ENCODE measurements at places on chromosomes 11 and 22.
A peak's percentile ranks its signal among the peaks of the same experiment; 100 is the strongest.

GRCh38 chr11:83285151-83285770, 906 bp downstream of the CCDC90B start:
- no peak for DNase-seq

DNA sequence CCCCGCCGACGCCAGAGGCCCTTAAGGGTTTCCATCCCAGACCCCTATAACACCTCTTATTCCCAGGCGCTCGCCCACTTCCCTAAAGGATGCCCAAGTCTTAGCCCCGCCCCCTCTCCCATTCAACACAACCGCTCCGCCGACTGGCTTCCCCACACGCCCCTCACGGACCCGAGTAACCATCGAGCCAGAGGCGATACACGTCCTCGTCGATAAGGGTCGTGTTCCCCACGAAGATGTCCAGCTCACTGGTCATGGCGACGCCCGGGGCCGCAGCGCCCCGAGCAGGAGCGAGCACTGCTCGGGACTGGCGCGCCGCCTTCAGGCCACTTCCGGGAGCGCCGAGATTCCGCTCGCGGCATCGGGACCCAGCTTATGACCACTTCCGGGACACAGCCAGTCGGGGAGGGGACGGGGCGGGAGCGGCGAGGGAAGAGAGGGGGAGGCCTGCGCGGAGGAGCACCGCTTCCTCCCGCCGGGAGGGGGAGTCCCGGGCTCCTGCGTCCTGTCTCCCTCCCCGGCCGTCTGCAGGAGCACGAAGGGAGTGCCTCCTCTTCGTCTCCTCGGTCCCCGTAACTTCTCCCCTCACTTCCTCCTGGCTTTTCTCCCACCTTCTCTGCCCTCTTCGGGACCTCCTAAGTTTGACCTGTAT, at the start of gene FIBP:
Gene FIBP (minus strand): TSS at position 309 of the 652 bp plus-strand sequence. CDS start 53 bp downstream, at position 256.
- peak; percentile 96 for DNase-seq

DNA sequence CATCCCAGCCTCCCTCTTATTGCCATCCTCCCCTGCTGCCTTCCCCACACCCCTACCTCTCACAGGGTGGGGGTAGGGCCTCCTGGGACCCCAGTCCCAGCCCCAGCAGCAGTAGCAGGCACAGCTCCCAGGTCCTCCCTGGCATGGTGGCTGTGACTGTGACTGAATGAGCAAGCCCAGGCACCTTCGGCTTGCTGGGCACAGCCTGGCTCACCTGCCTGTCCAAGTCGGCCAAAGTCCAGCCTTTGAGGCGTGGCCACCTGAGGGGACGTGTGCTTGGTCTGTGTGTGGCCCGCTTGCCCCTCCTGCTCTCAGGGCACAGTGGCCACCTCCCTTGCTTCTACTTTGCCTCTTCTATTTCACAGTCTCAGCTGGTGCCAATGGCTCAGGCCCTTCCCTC, at the start of gene TREH:
Gene TREH (minus strand): TSS at position 168 of the 400 bp plus-strand sequence. CDS start 23 bp downstream, at position 145.
- DNase-seq, result no peak

GRCh38 chr11:36672815-36673450, 74.9 kb upstream of the RAG2 start:
- peak; percentile 17 for DNase-seq

DNA sequence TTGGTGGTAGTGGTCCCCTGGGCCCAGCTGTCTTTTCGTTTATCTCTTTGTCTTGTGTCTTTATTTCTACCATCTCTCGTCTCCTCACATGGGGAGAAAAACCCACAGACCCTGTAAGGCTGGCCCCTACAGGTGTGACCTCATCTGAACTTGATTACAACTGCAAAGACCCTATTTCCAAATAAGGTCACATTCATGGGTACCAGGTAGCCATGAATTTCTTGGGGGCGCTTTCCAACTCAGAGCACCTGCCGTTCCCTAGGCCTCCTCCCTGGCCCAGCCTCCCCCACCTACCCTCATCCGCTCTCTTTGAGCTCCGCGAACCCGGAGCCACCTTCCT, 14.0 kb upstream of the RRP7A start:
- no peak for DNase-seq

- no peak for DNase-seq
Observed at GRCh38 chr22:42344361-42344905, 74.0 kb upstream of the TCF20 start.

- no peak for DNase-seq
Observed at GRCh38 chr11:65492637-65493366, 6.0 kb upstream of the MALAT1 start.
